GM10248 (cell line): ENCODE measurements at places on chromosomes 11 and 22.

DNA sequence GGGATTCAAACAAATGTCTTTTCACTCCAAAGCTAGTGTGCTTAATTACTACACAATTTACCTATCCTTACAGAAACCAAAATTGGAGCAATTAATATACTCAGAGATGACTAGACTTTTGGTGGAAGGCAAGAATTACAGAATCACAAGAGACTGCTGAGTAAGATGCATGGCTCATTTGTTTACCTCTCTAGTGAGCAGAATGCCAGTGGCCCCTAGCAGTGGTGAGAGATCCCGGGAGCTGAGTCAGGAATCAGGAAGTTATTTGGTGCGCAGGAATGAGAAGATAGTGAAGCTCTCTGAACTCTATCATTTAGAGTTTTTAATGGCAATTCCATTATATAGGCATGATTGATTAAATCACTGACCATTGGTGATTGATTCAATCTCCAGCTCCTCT, 188.9 kb upstream of the SESN3 start:
- DNase-seq = no peak

- no peak for DNase-seq
These were observed 15.1 kb downstream of the CRELD2 start for GRCh38 chr22:49933236-49934159.

DNA sequence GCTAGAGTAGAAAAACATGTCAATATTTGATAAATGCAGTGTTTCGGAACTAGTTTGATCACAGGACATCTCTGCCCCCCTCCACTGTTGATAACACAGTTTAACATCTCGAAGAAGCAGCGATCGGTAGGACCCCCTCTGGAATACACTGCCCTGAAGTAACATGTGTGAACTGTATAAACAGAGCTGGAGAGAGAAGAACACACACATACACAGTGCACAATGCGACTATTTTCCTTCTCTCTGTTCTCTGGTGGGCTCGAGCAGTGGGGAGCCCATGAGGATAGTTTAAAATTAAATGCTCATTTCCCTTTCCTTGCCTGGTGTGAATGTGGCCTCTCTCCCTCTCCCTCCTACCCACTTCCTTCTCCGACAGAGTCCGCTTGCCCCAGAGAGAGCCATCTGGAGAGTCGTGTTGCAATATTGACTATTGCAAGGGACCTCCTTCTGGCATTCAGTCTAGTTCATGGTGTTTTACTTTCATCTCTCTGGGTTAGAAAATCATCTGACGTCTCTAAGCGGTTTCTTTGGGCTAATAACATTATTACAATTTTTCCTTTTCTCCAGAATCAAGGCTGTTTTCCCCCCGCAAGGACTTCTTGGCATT, 51.6 kb upstream of the BARX2 start:
- no peak for DNase-seq

DNA sequence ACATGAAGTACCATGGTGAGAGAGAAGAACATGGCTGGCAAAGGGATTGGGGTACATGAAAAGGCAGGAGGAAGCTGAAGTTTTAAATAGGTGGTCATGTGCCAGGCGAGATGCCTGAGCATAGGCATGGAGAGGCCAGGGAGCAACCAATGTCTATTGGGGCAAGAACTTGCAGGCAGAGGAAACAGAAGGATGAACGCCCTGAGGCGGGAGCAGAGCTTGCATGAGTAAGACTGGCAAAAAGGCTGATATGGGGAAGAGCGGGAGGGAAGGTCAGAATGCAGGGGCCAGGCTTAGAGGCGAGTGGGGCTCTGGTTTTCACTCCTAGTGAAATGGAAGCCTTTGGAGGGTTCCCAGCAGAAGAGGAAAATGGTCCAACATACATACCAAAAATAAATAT, 52.5 kb upstream of the VSTM5 start:
- DNase-seq = no peak

DNA sequence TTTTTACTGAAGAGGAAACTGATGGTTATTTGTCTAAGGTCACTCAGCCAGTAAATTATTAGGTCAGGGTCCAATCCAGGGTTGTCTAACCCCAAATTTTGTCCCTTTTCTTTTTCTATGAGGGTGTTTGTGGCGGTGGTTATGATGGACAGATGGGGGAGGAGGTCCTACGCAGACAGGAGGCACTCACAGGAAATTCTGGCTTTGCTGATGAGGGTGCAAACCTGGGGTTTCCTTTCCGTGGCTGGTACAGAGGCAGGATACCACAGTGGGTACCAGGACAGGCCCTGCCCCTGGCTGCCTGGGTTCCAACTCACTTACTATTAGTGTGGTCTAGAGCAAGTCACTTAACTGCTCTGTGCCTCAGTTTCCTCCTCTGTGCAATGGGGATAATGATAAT, 91.0 kb downstream of the RRM1 start:
- no peak for DNase-seq

- no peak for DNase-seq
These were observed 5.5 kb downstream of the CATSPER1 start for GRCh38 chr11:66020618-66021357.

DNA sequence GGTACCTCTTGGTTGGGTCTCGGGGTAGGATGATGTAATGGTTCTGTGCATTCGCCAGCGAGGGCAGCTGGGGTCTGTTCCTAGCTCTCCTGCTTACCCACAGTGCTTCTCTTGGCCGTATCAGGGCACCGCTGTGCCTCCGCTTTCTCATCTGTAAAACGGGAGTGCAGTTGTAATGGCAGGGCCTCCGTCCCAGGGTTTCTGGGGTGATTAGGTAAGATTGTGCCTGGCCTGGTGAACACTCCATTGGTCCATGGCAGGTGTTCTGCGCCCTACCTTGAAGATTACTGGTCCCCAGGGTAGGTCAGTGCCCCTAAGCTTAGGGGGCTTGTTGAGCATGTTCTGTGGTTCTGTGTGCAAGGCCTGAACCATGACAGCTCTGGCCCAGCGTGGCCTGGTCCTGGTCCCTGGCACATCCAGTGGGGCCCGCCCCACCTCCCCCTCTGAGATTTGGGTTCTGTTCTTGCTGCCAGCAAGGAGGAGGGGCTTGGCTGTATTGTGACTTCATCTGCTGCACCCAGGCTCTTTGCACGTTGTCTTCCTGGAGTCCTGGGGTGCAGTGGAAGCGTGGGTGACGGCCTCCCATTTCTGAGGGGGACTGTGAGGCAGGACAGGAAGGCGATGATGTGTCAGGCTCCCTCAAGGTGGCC, 4.9 kb downstream of the MYRF start:
- no peak for DNase-seq

DNA sequence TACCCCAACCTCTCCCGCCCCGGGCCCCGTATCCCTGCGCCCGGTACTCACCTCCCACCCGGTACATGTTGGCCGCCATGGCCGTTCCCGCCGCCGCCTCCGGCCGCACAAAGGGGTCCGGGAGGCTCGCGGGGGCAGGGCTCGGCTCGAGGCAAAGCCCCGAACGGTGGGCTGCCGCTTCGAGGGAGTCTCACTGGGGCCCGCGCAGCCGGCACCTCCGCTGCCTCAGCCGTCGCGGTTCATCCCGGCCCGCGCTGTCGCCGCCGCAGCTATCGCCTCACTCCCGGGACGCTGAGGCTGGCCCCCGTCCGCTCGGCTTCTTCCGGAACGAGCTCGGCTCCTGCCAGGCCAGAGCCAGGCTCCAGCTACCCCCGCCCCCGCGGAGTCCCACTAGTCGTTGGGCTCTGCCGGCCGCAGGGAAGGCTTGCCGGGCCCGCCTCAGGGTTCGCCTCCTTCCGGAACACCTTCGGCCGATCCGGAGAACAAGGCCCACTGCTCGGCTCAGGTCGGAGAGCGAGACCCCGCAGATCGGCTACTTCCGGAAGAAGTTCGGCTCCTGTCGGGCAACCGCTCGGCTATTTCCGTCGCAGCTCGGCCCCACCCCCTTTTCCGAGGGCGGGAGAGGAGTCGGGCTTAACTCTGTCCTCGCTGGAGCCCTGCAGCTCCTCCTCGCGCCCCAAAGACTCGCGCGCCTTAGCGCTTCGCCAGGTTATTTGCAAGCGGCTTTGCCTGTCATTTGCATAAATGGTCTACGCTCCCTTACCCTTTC, at the start of gene MTA2:
Gene MTA2 (minus strand): TSS at position 494 of the 769 bp plus-strand sequence. CDS start 415 bp downstream, at position 79.
- peak; percentile 98 for DNase-seq

- DNase-seq = no peak
These were observed 10.6 kb upstream of the NXPE4 start for GRCh38 chr11:114606003-114606801.

DNA sequence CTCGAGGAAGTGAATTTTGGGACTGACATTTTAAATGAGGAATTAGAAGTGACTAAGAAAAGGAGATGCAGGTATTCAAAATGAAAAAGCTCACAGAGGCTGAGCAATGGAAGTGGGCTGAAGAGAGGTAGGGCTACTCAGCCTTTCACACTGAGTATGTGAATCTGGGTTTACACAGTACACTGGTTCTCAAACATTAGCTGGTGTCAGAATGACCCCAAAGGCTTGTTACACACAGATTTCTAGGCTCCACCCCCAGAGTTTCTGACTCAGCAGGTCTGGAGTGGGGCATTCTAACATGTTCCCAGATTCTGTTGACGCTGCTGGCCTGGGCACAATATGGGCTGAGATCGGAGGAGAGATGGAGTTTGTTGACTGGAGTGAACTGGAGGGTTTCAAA, 32.8 kb downstream of the CADM1 start:
- DNase-seq = peak; percentile 24

DNA sequence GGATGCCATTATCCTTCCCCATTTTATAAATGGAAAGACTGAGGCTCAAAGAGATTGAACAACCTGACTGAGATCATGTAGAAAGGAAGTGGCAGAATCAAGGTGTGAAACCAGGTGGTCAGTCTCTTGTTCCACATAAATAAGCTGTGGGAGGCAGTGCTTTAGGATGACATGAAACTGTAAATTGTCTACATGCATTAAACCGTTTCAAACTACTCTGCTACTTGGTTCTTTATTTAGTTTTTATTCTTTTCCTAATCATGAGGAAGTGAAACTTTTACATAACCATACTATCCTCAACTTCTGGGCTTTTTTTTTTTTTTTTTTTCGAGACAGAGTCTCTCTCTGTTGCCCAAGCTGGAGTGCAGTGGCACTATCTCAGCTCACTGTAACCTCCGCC, 34.9 kb downstream of the CADM1 start:
- DNase-seq = peak; percentile 7
